ENCODE measurements at places on chromosomes 3 and 15.

DNA sequence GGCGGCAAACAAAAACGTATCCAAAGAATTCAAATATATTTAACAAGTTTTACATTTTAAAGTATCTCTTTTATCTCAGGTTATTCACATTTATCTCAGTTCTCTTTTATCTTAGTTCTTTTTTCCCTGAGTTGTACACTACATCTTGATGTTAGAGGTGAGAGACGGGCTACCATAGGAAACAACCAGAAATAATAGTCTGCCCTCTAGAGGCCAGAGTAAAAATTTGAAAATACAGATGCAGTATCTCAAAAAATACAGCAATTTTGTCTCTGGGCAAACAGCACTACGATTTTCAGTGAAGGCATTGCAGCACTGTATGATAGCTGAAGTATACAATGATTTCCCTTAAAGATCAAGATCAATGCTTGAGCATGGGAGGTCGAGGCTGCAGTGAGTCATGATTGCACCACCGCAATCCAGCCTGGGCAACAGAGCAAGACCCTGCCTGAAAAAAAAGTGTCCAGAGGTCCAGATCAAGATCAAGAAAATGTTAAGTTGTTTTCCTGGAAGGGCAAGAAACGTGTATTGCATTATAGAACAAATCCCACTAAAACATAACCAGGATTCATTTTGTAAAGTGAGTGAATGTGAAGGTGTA lies 82.6 kb upstream of the ATP11B start:
- no peak for DNase-seq

GRCh38 chr15:85730001-85730820 lies 64.5 kb downstream of the KLHL25 start:
- DNase-seq = no peak

DNA sequence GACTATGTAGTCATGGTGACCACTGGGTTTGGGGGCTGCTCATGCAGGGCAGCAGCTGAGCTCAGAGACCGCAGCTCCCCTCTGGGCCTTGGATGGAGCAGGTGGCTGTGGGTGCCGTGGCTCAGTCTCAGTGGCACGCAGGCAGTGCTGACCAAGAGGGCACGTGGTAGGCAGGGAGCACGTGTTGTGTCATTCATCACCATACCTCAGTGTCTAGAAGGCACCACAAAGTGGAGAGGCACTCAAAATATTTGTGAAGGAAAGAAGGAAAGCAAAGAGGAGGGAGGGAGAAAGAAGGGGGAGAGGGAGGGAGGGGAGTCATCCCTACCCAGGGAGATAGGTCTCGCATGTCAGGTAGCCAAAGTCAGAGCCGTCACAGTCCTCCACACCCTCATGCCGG lies 26.1 kb downstream of the EAF1 start:
- DNase-seq = no peak

- no peak for DNase-seq
Observed at GRCh38 chr3:184683234-184683633, 28.6 kb downstream of the MAGEF1 start.

- no peak for DNase-seq
Observed at GRCh38 chr3:191476066-191476772, 15.3 kb downstream of the PYDC2 start.

GRCh38 chr3:175743733-175744400 lies 884.7 kb downstream of the NAALADL2 start:
- no peak for DNase-seq

- no peak for DNase-seq
Observed at GRCh38 chr15:65804252-65804931, 12.3 kb upstream of the DENND4A start.

DNA sequence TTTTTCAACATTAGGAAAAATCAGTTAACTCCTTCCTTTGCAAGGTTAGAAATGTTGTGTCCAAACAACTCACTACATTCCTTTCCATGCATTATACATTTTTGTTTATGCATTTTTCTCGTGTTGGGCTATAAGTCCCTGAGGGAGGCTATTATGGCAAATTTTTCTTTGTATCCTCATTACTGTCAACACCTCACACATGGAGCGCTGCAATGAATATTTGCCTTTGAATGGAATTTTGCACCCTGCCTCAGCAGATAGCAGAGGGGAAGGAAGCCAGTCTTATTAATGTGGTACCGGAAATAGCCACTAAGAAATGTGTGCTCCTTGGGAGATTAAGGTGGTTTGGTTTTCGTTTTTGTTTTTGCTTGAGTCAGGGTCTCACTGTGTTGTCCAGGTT lies 134.7 kb downstream of the THSD4 start:
- DNase-seq = no peak

DNA sequence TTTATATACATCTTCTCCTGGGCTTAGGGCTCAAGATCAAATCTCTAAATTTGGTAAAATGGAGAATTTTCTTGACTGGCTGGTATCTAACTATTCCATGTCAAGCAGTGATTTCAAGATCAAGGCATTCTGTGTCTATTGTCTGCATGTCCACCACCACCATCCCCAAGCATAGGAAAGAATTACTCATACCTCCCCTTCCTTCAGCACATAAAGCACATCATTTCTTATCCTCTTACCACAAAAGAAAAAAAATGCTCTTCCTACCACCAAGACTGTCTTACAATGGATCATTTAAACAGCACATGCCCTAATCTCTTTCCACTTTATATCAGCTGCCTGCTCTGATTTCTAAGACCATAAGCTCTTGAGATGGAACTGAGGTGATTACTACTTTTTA lies 470.5 kb upstream of the THBS1 start:
- no peak for DNase-seq

- DNase-seq = no peak
Observed at GRCh38 chr15:66039117-66039871, 170.0 kb downstream of the RAB11A start.

DNA sequence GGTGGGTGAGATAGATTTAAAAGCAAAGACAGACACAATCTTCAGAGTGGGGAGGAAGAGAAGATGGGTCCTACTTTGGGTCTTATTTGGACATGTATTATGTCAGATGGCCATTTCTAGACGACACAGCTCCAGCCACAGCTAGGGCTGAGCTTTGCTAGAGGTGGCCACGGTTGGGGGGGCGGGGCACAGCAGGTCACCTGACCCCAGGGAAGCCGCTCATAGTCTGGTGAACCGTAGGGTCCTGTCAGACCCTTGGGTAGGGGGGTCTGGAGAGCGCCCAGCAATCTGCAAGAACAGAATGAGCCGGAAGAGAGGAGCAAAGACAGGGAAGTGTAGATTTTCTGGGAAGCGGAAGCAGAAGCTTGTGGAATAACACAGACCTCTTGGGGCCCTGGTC lies 6.6 kb downstream of the EPB42 start:
- no peak for DNase-seq

DNA sequence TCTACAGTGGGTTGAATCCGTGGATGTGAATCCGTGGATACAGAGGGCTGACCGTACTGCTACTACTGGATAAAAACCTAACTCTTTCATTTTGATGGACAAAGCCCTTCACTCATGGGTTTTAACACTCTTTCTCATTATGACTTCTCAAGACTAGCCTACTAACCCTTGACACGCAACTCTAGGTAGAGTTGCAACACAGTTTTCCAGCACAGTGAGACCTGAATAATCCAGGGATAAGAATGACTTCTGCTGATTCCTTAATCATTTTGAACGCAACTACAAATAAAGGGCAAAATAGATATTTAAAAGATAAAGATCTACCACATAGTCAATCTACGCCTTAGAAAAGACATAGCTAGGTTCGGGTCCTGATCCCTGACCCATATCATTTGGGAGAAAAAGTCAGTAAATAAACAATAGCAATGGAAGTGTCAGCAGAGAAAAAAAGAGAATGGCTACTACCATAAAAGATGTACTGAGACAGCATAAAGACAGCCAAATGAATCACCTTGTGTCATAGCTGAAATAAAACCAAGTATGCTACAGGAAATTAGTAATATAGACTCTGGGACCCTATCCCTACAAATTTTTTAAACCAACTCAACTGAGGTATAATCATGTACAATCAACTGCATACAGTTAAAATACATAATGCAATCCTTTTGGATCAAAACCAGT lies 87.6 kb downstream of the DPH6 start:
- no peak for DNase-seq

GRCh38 chr3:156675830-156676767 lies 1.7 kb downstream of the TIPARP start:
- DNase-seq = no peak

DNA sequence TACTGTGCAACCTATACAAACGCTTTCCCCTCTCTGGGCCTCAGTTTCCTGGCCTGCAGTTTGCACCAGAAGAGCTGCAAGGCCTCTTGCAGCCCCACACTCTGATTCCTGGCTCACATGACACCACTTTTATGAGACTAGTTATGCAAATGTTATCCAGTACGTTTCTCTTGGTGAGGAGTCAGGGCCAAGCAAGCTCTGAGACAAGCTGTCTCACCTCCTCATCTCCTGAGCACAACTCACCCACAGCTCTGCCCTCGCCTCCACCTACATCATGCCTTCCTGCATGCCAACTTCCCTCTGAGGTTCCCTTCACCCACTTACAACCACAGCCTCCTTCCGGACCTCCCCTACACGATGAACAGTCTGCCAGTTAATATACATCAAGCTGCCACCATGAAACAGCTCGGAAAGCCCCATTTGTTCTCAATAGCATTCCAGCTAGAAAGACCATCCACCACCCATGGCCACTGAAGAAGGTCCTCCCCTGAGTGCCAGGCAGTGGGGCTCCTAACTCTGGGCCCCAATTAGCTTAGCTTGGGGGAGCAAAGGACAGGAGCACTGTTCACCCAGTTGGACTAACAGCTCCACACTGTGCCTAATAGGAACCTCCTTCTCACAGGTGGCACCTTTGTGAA lies 25.0 kb downstream of the CRYGS start:
- DNase-seq = peak; percentile 46

GRCh38 chr3:64262574-64263114 lies 37.4 kb upstream of the PRICKLE2 start:
- DNase-seq = no peak

DNA sequence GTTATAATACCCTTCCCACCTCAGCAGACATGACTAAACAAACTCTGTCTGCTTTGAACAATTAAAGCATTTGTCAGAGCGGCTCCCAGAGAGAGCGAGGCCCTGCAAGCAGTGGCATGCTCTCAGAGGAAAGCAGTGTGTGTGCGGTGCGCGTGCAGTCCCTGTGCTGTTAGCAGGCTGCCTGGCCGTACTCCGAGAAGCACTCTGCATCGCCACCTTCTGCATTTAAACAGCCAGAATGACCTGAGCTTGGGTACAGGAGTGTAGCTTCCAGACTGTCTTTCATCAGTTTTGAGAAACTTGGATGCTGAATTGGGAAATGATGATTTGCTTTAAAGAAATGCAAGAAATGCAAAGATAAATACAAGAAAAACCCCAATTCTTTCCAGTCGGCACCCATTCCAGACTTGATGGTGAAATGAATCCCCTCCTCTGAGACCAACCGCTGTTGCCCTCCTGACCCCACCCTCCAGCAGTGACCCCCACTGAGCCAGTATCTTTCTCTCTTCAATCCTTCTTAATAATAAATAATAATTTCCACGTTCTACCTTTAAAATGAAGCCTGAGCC lies 113.5 kb downstream of the VGLL4 start:
- DNase-seq = no peak

GRCh38 chr3:188296761-188297612 lies 143.0 kb downstream of the LPP start:
- DNase-seq = no peak

DNA sequence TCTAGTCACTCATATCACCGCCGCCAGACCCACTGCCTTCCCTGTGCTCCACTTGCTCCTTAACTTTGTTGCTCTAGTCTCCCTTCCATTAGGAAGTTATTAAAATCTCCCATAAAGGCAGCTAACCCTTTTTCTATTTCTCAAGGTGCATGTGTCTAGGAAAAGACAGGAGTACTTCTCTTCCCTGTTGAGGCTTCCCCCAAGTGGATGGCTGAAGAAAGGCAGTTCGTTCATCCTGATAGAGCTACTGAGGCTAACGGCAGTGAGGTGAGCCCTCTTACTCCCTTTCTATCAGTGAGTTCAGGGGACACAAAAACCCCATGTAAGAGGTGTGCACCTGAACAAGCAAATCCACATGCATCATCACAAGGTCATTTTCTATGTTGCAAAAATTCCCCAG lies 397.8 kb downstream of the IGSF11 start:
- DNase-seq = no peak

- no peak for DNase-seq
Observed at GRCh38 chr15:36331531-36332275, 247.7 kb upstream of the CDIN1 start.

DNA sequence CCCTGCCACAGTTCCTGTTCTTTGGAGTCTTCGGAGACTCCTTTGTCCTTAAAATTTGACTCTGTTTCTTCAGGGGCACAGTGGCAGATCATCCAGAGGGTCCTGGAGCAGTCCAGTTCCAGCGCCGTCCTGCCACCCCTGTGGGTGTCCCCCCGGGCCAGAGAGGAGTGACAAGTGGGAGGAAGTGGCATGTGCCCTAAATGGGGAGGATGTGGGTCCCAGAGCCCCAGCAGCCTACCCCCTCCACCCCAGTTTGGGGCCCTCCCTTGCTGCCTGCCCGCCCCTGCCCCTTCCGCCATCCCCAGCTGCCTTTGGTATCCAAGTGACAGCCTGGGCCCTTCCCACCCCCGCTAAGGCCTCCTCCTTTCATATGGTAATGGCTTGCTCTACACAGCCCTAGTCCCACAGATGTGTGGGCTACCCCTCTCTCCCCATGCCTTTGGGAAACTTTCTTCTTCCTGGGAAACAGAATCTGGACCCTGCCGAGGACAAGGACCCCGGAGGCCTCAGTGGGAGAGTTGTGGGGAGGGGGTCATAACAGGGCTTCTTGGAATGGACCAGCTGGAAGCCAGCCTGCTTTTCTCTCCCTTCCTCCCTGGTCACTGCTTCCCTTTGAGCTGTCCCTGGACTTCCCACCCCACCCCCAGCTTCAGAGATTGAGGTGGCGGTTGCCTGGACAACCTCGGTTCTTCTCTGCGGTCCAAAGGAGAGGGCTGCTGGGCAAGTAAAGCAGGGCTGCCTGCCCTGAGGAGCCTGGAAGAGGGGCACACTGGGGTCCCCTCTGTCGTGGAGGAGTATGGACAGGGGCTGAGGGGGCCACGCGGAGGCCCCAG lies 43.2 kb downstream of the KLHL25 start:
- no peak for DNase-seq

DNA sequence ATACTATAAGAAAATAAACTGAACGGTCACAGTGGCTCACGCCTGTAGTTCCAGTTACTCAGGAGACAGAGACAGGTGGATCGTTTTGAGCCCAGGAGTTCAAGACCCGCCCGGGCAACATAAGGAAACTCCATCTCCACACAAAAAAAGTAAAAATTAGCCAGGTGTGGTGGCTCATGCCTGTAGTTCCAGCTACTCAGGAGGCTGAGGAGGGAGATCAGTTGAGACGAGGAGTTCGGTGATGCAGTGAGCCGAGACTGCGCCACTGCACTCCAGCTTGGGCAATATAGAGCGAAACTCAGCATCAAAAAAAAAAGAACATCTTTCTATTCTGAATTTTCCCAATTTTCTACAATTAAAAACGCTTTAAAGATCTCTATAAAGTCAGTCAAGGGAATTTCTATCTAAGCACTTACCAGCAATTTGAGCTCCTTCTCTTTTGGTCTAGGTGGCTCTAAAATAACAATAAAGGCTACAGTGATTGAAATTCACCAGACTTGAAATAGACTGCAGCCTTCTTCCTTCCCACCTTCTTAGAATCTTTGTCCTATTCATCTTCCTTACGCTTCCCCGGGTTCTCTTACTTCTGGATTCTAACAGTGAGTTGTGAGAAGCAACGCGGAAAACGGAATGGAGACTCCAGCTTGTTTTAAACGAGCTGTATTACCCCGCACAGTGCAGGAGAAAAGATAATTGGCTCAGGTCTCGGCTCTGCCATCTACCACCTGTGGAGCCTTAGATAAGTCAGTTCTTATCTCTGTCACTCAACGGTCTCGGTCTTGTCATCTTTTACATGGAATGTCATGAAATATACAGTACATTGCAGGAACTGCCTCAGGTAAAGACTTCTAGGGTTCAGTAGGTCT lies 812 bp upstream of the SEC62 start:
- no peak for DNase-seq
